Germinal center (tissue), 1 donor: ENCODE measurements at places on chromosomes 16 and 17.

GRCh38 chr16:58999762-59000161, 265.6 kb upstream of the GOT2 start:
- DNase-seq = no peak

- DNase-seq = no peak
These were observed 33.6 kb upstream of the KSR1 start for GRCh38 chr17:27422601-27423000.

DNA sequence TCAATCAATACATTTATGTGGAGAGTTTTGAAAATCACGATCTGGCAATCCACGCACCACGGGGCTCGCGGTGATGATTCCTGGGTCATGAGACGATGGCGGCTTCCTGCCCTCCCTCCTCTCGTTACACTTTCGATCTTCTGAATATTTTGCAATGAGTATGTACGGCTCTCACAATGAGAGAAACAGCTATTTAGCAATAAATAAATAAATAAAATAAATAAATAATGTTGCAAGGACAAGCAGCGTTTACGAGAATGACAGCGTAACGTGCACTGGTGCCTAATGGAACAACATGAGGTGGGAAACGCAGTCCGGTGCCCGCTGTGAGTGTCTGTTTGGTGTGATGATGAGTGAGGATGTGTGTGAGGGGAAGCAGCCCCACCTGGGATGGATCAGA, 46.7 kb upstream of the JPH3 start:
- DNase-seq = no peak

DNA sequence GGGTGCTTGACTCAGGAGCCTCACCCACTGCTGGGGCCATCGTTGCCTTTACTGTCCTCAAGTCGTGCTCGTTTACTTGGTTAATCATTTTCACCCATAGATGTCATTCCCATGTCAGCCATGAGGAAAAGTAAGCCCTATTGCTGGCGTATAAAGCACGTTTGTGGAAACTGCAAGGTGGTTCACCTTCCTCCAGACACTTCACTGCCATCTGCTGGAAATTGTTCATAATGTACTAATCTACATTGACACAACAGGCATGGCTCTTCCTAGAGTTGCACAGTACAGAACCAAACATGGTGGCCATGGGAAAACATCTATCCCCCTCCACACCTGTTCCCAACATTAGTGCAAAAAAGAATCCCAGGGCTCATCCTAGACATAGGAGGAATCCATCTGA, 116.6 kb downstream of the ZNF18 start:
- DNase-seq = no peak

DNA sequence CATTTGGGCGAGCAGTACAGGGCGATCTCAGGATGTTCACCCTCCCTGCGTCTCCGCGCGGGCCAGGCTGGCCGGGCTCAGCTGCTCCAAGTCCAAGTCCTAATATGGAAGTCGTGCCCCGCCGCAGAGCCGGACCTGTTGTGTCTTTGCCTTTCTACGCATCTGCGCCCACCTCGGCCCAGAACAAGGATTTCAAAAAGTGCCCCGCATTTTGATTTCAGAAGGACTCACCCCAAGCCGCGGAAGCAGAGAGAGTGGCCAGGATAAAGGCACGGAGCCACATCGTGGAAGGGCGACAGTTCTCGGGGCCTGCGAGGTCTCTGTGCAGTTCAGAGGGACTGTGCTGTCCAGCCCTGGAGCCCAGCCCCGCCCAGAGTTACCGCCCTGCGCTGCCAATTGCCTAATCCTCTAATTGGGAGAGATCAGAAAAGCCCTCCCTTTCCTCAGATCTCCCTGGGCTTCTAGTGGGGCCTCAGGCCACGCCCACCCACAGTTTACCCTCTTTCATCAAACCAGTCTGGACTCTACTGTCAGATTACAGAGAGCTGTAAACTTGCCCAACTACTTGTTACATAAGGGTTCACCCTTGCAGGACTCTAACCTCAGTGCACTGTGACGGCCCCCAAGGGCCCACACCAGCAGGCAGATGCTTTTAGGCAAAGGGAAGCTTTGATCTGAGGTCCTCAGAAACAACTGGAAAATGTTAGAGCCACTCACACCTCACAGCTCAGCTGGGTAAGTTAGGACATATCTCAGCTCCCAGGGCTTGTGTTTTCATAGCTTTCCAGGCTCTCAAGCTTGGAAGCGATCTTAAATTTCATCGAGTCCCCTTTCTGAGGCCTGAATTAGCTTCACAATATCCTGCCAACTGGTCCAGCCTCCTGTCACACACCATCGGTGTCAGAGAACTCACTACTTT, at the start of gene CES1:
TSS of gene CES1 (minus strand) at position 324 of the 919 bp plus-strand sequence. CDS start at position 283, 41 bp downstream.
- DNase-seq = no peak
